ENCODE measurements at places on chromosomes 7 and 10.

GRCh38 chr10:105070249-105070648, 429.2 kb downstream of the SORCS3 start:
- no peak for DNase-seq

- DNase-seq = no peak
These were observed 329.6 kb downstream of the XPNPEP1 start for GRCh38 chr10:109593682-109594081.

DNA sequence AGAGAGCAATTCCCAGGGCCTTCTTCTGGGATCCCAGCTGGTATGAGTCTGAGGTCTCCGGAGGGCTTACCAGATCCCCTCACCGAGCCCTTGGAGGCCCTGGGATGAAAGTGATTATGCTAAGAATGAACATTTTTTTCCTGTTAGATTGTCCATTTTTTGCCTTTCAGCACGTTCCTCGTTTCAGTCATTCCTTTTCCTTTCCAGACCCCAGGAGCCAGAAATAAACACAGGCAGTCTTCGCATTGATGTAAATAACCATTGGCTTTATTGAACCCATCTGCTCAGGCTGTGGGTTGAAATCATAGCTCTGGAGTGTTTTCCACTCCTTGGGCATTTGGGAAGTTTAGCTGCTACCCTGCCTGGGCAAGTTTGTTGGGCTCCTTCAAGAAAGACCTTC, 320.9 kb upstream of the AUTS2 start:
- no peak for DNase-seq

- peak; percentile 63 for DNase-seq
These were observed 31.0 kb upstream of the NUB1 start for GRCh38 chr7:151310578-151310977.

DNA sequence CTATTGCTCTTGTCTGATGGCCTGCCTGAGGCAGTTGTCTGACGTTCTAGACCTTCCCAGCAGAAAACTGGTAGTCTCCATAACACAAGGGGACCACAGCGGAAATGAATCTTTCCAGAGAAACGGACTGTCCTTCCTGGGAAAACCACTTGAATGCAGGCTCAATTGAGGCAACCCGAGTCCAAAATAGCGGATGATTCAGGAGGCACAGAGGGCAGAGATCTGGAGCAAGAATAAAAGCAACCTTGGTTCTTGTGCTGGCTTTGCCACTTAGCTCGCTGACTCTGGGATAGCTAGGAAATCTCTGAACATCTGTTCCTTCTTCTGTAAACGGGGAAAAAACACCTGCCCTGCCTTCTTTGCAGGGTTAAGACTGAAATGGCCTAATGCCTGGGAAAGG, 178.8 kb downstream of the NEURL1 start:
- DNase-seq = no peak

DNA sequence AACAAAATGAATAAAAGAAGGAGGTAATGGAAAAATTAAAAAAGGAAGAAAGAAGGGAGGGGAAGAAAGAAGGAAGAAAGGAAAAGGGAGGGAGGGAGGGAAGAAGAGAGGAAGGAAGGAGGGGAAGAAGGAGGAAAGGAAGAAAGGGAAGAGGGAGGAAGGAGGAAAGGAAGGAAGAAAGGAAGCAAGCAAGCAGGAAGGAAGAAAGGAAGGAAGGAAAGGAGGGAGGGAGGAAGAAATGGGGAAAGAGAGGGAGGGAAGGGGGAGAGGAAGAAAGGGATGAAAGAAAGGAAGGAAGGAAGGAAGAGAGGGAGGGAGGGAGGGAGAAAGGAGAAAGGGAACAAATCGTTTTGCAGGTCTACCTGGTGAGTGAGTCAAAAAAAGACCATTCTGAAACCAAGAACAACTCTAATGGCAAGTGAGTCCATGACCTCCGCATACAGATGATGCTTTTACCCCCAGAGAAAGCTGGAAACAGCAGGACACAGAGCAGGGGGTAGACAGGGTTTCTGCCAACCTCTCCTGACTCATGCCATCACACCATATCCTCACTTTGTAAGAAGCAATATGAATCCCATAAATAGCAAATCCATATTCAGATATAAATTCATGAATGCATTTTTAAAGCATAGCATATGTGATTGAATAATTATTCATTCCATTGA, 1112.9 kb upstream of the AUTS2 start:
- no peak for DNase-seq

All from inflammatory macrophage treated with lipopolysaccharide for 1 hour (primary cell).